ENCODE measurements at places on chromosomes 4 and X. TPM values are rescaled to one million over a fixed set of nuclear protein-coding genes. Genes with fewer than 3 reads are reported as not detected.

The MAGEA6 gene
- not detected for polyA plus RNA-seq

The PDZD4 gene
- polyA plus RNA-seq, result 1.4 TPM

The KIF4A gene
- polyA plus RNA-seq, result 4.2 TPM

The SMARCAD1 gene
- 18.3 TPM for polyA plus RNA-seq

The CPE gene
- polyA plus RNA-seq, result 60.9 TPM

The NCAPG gene
- 4.7 TPM for polyA plus RNA-seq

The GAGE12H gene
- polyA plus RNA-seq, result not detected

The RTL3 gene
- polyA plus RNA-seq, result not detected

The TMEM150C gene
- 3.3 TPM for polyA plus RNA-seq

The EVC gene
- polyA plus RNA-seq, result 4.6 TPM

The GRPR gene
- 4.7 TPM for polyA plus RNA-seq

The NXF3 gene
- not detected for polyA plus RNA-seq

The GAGE2A gene
- polyA plus RNA-seq, result not detected

The PGM2 gene
- polyA plus RNA-seq, result 14.8 TPM

The LRCH2 gene
- polyA plus RNA-seq, result 3.2 TPM

The ZNF630 gene
- polyA plus RNA-seq, result 1.5 TPM

The CLGN gene
- polyA plus RNA-seq, result 28.2 TPM

The FGG gene
- 1,415 TPM for polyA plus RNA-seq

The TNIP3 gene
- not detected for polyA plus RNA-seq

The DRD5 gene
- polyA plus RNA-seq, result not detected

The SPOCK3 gene
- polyA plus RNA-seq, result 0.55 TPM

The SOD3 gene
- 18.1 TPM for polyA plus RNA-seq

The CCDC160 gene
- polyA plus RNA-seq, result 1.9 TPM

The HTN1 gene
- not detected for polyA plus RNA-seq

The SPANXN3 gene
- 2.8 TPM for polyA plus RNA-seq

The PRKG2 gene
- polyA plus RNA-seq, result 6.7 TPM

The ADGRG4 gene
- not detected for polyA plus RNA-seq

The GABRE gene
- polyA plus RNA-seq, result 17.8 TPM

The ZNF711 gene
- 16.6 TPM for polyA plus RNA-seq

The BMPR1B gene
- 1.8 TPM for polyA plus RNA-seq

The HAUS7 gene
- polyA plus RNA-seq, result 19.7 TPM

The REPS2 gene
- 3.4 TPM for polyA plus RNA-seq

The ARR3 gene
- polyA plus RNA-seq, result not detected

The GPC4 gene
- polyA plus RNA-seq, result 16.0 TPM

The BEX4 gene
- 119 TPM for polyA plus RNA-seq

The TMEM35A gene
- 2.5 TPM for polyA plus RNA-seq

The FGF16 gene
- polyA plus RNA-seq, result not detected

The FAM90A26 gene
- not detected for polyA plus RNA-seq

The SCML2 gene
- 4.8 TPM for polyA plus RNA-seq

The VCX2 gene
- not detected for polyA plus RNA-seq

The PNMA3 gene
- polyA plus RNA-seq, result 20.0 TPM

The GABRG1 gene
- polyA plus RNA-seq, result not detected

The SYP gene
- polyA plus RNA-seq, result 2.9 TPM

The GC gene
- polyA plus RNA-seq, result 352 TPM

The SMR3B gene
- not detected for polyA plus RNA-seq

The RENBP gene
- polyA plus RNA-seq, result 5.8 TPM

The GRK4 gene
- polyA plus RNA-seq, result 6.1 TPM

The GYPE gene
- not detected for polyA plus RNA-seq

The RHOH gene
- not detected for polyA plus RNA-seq

Data from hepatocyte (in vitro differentiated cells).